NCI-H1436 treated with DMSO at 0.1 percent for 48 hours (cell line): ENCODE measurements at places on chromosomes 4 and X.

GRCh38 chr4:169225058-169225751, 45.6 kb downstream of the SH3RF1 start:
- DNase-seq = no peak

DNA sequence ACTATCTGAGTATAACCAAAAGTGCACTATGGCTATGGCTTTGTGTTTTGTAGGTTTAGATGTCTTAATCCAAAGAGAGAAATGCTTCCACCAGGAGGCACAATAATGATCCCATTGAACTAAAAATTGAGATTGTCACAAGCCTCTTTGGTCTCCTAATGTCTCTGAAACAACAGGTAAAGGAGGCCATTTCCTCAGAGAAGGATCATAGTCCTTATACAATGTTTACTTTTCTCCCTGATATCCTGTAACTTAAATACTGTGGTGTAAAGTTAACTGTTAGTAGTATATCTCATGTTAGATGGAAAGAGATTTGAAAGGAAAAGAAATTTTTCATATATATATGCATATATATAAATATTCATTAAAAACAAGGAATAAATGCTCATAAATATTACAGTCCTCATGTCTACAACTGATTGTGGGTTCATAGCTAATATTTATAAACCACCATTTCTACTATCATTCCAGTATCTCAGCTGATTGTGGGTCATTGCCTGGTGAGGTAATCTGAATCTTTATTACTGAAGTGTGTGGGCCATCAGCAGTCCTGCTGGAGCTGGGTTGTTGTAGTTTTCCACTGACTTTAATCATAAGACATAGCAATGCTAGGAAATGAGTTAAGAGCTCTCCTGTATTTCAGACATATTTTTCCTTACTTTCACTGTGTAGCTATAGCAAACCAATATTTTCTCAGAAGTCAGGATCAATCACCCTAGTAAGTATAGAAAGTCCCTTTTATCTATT, 1230.4 kb downstream of the PCDH18 start:
- DNase-seq = no peak

DNA sequence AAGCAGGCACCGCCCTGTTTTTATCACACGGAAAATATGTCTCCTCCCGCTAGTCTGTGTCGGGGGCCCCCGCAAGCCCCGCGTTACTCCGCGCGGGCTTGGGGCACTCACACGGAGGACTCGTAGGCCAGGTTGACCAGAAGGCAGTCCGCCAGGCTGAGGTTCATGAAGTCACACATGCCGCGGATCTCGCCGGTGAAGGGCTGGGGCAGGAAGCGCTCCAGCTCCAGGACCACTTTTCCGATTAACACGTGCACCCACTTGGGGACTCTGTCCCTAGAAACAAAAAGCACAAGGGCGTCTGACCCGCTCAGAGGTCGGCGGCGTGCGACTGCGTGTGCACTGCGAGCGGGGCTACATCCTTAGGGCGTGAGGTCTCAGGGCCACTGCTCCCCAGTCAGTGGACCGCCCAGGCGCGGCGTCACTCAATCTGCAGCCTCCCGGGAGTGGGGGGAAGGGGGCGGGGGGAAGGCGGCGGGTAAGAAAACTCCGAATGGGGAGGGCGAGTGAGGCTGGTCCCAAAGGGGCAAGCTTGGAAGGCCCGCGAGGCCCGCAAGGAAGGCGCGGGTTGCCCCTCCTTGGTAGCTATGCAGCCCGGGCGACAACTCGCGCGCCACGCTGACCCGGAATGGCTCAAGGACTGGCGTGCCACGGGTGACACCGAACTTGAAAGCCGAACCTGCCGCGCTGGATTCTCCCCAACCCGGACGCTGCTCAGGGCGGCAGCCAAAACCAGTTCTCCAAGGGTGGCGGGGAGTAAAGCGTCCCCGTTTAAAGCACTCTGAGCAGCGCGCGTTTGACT, 722 bp downstream of the NAAA start:
- no peak for DNase-seq

GRCh38 chr4:180810581-180810980, 1432.6 kb upstream of the TENM3 start:
- DNase-seq = no peak

DNA sequence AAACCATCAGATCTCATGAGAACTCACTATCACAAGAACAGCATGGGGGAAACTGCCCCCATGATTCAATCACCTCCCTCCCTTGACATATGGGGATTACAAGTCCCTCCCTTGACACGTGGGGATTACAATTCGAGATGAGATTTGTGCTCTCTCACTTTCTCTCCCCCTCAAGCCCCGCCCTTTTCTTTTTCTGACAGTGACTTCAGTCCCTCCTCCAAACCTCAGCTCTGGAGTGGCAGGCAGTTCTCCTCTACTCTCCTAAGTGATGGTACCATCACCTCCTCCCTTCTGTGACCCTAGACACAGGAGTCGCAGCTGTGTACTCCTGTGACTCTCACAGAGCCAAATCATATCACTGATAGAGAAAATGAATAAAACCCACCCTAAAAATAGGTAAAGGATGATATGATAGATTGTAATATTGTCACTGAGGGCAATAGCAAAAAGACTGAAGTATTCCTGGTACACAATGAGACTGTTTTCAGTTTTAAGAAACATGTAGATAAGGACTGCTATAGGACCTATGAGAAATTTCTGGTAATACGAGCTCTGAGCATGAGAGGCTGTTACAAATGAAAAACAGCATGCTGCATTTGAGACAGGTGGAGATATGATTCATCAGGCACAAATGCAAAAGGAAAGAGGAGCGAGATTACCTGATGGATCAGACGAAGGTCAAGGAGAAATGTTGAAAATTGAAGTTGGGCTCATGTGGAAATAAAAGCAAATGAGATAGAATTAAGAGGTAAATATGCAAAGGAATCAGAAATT, 101.2 kb upstream of the CBLL2 start:
- no peak for DNase-seq

DNA sequence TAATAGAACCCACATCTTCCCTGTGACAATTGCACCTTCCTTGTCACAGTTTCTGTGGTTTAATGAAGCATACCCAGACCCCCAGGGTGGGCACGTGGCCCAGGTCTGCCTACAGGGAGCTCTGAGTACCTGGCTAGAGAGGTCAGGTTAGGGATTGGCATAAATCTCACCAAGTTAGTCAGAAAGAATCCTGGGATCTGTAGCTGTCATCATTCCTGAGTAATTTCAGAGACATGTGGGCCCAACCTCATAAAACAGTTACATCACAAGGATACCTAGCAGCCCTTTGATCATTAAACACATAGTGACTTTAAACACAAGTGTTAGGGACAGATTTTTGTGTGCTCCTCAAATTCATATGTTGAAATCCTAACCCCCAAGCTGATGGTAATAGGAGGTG, 123.0 kb downstream of the KDR start:
- DNase-seq = no peak

DNA sequence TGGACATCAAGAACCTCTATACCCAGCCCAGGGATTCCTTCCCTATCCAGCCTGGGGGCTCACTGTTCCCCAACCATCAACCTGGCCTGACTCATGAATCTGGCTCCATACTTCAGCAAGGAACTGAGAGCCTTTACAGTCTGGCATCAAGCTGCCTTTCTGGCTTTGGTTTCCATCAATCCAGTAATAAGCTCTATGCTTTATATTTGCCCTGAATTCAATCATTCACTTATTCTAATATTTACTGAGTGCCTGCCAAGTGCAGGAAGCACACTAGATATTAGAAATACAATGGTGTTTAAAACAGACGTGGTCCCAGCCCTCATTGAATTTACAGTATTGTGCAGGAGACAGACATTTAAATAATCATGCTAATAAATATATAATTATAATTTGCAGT, 114.8 kb upstream of the PLAC1 start:
- no peak for DNase-seq

DNA sequence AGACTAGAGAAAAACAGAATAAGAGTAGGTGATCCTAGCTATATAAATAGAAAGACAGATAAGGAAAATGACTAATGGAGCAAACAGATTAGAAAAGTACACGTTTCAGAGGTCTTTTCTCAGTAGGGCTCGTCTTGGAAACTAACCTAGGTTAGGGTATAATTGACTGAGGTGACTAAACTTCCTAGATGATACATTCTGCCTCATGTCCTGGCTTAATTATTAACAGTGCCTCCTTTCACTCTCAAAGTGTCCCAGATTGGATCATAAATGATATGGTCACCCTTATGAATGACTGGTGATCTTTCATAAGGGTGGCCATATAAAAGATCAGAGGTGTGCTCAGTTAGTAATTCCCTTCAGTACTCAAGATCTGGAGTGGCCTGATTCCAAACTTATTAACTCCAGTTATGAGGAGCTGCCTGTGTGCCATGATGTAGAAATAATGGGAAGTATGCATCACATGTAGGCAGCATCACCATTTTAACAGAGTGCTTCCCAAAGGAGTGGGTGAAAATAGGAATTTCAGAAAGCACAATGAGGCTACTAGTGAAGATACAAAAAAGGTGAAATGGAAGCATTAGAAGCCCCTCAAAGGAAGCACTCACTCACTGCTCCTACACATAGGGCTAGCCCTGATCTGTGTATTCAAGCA, 14.7 kb upstream of the GRIA3 start:
- DNase-seq = no peak

DNA sequence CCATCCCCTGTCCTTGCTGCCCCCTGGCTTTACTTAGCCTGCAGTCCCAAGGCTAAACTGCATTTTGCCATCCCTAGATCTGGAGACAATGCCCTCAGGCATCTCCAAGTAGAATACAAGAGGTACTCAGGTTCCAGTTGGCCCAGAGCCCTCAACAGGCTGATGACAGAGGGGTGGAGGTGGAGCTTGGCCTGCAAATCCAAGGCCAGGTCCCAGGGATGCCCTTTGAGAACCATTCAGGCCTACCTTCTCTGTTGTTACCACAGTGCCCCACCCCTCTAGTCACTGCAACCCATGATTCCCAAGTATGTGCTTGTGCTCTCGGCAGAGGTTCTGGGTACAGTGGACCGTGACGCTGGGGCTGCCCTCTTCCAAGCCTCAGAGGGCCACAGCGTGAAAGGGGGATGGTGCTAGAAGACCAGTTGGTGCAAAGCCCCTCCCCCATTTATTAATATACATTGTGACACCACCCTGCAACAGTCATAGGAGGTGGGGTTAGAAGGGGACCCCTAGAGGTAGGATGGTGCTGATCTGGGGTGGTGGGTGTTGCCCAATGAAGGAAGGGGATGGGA, 6.4 kb upstream of the UBA1 start:
- DNase-seq = no peak
